ENCODE measurements at places on chromosomes 3 and 15.
A peak's percentile ranks its signal among the peaks of the same experiment; 100 is the strongest.

GRCh38 chr15:97446138-97446537, 514.4 kb upstream of the ARRDC4 start:
- no peak for DNase-seq

GRCh38 chr15:69794645-69795469, 302.9 kb downstream of the TLE3 start:
- no peak for DNase-seq

DNA sequence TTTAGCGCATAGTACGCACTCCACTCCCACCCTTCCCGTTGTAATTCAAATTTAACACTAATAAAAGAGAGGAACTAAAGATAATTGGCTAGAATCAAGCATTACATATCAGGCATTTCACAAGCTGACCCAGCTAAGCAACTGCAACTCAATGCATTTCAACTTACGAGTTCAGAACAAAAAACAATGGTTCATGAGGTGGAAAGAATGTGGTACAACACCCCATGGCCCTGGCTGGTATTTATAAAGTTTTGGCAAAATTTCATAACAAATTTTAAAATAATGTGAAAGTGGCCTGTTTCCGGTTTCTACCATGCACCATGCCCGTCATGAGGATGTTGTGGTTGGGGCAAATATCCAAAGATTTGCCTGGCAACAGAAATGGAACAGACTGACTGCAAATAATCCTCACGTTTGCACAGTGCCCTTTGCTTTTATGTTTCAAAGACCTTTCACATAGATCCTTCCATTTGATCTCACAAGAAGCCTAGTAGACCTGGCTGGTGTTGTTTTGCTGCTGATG, 455.3 kb upstream of the NR2F2 start:
- peak; percentile 54 for DNase-seq

DNA sequence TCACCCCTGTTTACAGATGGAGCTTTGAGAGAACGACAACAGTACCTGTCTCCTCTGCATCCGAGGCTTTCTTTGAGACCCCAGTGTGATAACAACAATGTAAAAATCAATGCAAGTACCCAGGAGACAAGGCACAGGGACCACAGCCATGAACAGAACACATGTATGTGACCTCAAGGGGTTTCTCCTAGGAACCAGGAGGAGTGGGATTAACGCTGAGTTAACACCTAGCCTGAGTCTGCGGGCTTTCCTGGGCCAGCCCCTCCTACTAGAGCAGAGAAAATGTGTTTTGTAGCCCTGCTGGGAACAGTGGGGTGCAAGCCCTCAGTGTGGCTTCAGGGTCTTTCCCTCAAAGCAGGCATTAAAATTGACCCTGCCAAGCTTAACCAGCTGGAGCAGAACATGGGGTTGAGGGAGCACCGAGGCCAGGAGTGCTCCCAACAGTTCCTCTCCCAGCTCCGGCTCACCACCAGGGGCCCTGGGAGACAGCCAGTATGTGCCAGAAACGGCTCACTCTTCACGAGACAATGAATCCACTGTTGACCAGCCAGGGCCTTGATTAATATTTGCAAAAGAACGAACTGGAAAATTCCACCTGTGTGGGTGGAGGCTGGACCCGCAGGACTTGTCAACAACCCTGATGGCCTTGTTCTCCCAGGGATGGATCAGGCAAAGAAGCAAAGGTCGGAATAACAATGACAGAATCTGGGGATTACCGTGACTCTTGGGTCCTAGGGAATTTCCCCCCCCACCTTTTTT, 3.6 kb downstream of the CHDH start:
- DNase-seq, result no peak

GRCh38 chr15:89910891-89911626, 1.7 kb downstream of the ARPIN start:
- peak; percentile 57 for DNase-seq

- DNase-seq, result peak; percentile 82
These were observed 170.5 kb upstream of the PROK2 start for GRCh38 chr3:71955240-71956068.

- no peak for DNase-seq
These were observed 56.1 kb upstream of the CMTM7 start for GRCh38 chr3:32335365-32336112.

DNA sequence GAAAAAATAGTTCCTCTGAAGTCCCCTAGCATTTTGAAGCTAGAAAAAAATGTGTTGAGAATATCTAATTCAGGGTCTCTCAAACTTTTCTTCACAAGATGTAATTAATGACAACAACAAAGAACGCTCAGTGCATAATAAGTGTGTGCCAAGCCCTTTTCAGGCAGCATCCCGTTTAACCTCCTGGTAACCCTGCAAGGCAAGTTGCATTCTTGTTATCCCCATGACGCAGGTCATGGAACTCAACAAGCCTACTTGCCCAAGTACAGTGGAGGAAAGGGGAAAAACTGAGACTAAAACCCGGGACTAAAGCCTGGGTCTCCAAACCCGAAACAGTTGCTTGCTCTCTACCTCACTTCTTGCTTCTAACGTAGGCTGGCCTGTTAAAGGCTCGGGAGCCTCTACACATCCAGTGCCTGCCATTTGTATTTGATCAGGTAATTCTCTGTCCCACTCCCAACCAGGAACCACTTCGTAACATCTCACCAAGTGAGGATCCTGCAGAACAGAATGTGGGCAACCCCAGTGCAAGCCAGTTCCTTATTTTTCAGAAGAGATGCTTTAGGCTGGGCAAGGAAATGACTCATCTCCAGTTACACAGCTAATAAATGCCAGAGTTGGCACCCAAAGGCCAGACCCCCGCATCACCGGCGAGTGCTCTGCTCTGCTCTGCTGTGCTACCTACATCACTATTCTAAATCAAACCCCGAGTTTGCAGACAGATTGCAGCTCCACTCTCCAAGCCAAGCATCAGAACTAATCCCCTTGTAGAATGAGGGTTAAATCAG, 28.3 kb downstream of the LMCD1 start:
- peak; percentile 50 for DNase-seq

DNA sequence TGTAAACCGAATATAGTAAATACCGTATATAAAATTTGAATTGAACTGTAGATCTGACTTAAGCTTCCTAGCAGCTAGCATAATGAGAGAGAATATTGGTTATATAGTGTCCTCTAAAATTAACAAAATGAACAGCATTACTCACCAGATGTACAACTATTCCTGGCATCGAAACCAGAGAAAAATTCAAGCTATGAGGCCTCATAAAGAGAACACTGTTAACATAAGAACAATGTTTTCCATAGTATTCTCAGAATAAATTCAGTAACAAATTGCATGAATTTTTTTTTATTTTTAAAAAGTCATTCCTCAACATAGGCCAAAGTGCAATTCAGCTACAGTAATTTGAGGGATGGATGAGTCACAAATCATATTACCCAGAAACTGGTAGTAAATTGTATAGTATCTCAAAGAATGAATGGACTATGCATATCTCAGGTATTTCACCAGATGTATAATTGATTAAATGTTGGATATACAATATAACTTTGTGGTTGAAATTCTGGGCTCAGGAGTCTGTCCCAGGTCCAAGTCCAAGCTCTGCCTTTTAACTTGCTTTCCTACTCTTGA, 5.0 kb downstream of the TMEM207 start:
- DNase-seq, result no peak

DNA sequence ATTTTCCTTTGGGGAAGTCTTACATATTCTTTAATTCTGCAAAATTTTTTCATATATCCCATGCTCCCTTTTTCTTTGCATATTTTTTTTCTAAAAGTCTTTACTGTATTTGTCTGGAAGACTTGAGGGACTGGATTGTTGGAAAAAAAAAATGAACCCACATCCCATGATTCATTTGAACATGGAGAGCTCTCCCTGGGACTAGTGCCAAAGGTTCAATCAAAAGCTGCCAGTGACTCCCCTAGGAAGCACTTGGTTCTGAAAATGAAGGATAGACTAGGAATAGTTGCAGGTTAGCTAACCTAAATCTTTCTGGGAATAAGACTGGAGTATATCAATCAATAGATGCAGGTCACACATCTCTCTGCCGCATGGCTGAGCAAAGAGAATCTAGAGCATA, 16.4 kb upstream of the BNC1 start:
- DNase-seq, result no peak

DNA sequence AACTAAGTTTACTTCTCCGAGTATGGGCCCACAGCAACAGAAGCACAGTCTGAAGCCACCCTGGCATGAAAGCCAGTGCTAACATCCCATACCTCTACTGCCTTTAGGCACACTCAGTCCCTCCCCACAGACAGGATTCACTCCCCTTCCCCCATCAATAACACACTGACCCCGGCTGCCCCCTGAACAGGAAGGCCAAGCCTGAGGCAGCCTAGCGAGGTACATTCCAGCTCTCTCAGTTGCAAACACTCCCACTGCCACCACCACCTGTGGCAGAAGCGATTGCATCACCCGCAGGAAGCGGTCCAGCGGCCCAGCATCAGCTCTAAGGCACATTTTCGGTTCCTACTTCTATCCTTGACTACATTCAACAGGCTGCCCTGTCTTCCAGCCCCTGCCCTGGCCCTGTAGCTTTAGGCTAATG, 7.0 kb upstream of the BMF start:
- peak; percentile 79 for DNase-seq

DNA sequence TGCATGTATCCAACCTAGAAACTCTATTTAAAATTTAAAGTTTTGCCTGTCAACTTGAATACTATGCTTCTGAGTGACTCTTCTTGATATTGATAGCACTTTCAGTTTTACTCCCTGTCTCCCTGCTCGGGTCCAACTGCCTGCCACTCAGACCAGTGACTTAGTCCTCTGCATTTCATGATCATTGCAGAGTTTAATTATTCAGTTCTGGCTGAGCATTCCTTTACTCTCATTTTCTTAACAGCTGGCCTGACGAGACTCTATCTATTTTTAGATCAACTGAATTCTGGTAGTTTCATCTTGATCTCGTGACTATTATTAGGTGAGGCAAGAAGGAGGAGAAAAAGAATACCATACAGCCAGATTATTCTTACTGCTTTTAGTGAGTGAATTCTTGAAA, 617.4 kb downstream of the SI start:
- no peak for DNase-seq

DNA sequence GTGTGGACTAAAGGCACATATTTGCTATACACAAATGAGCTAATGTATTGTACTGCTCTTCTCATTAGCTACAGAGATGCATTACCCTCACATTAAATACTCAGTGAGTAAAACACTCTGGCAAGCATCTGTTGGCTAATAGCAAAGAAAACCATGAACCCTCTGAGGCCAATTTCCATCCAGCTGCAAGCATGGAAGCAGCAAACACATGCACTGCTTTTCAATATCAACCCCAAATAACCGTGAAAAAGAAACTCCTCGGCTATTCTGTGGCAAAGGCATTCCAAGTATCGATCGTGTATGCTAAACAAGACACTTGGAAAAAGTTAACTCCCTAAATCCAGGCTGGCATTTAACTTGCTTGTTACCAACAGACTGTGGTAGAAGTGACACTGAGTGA, 67.0 kb downstream of the PEAK1 start:
- no peak for DNase-seq

DNA sequence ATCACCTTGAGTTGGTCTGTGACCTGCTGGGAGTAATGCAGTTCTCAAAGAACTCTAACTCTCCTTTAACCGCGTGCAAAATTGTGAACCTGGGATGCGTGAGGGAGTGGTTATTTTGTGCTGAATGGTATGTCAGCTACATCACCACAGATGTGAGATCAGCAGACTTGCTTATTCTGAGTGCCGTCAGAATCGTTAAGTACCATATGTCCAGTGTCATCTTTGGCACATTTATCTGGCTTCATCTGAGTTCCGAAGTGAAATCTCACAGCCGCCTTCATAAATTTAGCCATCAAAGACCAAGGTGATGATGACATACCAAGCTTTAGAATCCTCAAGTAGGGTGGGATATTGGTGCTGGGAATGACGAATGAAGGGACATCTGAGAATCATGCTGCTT, 347.2 kb upstream of the TPRG1 start:
- no peak for DNase-seq

DNA sequence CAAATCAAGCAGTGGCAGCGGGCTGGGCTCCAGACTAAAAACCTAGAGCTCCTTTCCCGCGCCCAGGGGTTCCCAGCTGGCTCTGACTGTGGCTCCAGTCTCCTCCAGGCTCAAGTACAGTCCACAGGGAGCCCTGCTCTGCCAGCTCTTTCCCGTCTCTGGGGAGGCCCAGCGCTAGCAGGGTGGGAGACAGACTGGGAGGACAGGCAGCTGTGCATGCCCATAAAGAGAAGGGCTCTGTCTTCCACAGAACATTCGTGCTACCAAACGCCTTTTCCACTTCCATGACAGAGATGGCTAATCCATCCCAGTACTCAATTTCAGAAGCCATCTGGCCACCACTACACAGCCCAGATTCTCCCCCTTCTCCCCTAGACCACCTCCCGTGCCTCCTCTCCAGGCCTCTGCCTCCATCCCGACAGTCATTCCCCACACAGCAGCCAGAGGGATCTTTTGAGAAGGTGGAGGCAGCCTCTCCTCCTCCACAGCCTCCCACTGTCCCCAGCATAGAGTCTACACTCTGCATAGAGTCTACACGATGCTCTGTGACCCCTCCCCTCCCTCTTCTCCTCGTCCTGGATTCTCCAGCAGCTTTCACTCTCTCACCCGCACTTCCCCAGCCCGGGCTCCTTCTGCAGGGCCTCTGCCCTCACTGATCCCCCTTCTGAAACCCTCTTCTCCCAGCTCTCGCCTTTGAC, 6.8 kb upstream of the DUSP7 start:
- DNase-seq, result no peak

DNA sequence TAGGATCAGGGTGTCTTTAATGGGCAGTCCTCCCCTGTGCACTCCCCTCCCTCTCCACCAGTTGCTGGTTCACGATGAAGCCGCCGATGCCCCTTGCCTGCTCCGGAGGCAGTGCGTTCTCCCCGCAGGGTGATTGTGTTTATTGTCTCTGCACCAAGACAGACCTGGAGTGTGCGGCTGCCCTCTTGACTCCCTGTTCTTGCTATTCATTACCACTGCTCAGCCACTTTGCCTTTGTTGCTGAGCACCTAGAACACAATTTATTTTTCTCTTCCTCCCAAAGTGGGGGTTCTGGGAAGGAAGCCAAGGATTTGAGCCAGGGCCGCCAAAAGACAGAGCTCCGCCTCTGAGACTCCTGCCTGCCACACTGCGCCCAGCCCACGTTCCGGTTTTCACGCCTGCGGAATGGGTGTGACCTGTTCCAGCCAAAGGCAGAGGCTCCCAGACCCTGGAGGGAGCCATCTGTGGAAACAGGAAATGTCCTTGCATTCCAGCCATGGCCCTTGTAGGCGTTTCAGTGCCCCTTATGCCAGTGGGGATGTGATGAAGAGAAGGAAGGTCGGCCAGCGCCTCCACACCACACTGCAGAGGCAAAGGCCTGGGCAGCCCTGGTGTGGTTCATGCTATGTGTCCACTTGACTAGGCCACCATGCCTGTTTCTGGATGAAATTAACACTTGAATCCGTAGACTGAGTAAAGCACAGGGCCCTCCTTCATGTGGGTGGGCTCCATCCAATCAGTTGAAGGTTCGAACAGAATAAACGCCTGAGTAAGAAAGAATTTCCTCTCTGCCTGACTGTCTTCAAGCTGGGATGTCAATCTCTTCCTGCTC, 85.8 kb downstream of the HMG20A start:
- DNase-seq, result no peak

- no peak for DNase-seq
These were observed 135.3 kb upstream of the TGFBR2 start for GRCh38 chr3:30471066-30471465.
